ENCODE measurements at places on chromosomes 4 and X. TPM values are rescaled to one million over a fixed set of nuclear protein-coding genes. Genes with fewer than 3 reads are reported as not detected.

GRCh38 chrX:87525771-87526229 is 8.2 kb downstream of the KLHL4 start:
- no peak for DNase-seq

DNA sequence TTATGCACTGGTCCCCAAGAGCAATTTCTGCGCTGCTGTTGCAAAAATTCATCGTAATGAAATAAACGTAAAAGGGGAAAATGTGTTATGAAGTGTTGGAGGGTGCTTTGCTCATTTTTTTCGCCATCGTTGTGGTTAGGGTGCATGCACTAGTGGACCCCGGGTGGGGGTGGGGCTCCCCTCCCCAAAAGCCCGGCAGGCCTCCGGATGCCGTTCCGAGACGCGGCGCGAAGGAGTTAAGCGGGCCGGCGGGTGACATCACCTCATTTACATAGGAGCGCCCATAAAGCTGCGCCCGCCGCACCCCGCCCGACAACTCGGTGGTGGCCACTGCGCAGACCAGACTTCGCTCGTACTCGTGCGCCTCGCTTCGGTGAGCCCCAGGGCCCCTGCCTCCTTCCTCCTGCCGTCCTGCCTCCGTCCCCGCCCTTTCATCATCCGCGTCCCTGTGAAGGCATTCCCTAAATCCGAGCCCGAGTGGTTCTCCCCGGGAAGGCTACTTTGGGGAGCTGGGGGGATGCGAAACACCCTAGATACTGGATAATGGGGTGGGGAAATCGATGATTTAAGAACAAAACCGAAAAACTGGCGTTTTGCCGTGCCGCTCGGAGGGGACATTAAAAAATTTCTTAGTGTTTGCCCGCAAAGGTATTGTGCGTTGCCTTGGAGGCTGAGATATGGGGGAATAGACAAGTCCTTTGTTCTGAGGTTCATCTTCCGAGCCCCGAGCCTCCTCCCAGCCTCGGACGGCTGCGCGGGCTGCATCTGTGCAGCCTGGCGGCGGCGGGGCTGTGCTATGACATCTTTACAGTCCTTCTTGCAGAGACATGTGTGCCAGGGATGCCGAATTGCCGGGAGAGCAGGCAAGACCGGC is at the start of gene TMSB4X:
TSS of gene TMSB4X (plus strand) at position 315 of the 874 bp plus-strand sequence.
- peak; percentile 92 for DNase-seq

CPZ gene
- 7.4 TPM for total RNA-seq

- DNase-seq: no peak
Measured at GRCh38 chr4:72449705-72450104, 119.3 kb downstream of the ADAMTS3 start.

GRCh38 chrX:41588271-41588670 is 100.5 kb upstream of the GPR34 start:
- no peak for DNase-seq

PPEF2 gene
- not detected for total RNA-seq

- DNase-seq: no peak
Measured at GRCh38 chr4:145698507-145698906, 18.6 kb downstream of the C4orf51 start.

All from ureter (tissue), 1 donor.